ENCODE measurements at places on chromosomes 16 and 17.
A peak's percentile ranks its signal among the peaks of the same experiment; 100 is the strongest.

DNA sequence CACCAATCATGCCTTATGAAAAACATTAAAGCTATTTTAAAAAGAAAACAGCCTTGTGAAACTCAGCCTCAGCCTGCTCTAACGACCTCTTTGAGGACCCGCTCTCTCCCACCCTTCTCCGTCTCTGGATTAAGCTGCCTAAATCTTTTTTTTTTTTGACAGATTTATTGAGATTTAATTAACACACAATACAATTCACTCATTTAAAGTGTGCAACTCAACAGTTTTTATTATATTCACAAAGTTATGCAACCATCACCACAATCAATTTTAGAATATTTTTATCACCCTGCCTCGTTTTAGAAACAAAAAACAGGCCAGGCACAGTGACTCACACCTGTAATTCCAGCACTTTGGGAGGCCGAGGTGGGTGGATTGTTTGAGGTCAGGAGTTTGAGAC is 8.4 kb downstream of the CDR2L start:
- no peak for DNase-seq

DNA sequence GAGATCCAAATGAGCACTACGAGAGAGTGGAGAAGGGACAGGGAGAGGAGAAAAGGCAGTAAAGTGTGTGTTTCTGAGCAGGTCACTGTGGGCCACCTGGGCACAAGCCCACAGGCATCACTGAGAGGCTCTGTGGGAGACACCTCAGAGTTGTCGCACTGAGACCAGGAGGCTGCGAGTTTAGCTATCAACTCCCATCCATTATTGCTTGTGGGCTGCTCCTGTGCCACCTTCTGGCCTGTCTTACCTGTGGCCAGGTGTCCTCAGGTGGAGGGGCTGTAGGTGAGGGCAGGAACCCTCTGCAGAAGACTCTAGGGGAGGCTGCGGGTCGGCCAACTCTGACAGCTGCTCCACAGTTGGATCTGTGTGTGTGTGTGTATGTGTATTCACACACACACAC is 2.5 kb upstream of the PRR29 start:
- no peak for DNase-seq

GRCh38 chr17:80956321-80957190 is 35.1 kb upstream of the CHMP6 start:
- no peak for DNase-seq

- no peak for DNase-seq
These were observed 16.6 kb downstream of the LDHD start for GRCh38 chr16:75099738-75100602.

DNA sequence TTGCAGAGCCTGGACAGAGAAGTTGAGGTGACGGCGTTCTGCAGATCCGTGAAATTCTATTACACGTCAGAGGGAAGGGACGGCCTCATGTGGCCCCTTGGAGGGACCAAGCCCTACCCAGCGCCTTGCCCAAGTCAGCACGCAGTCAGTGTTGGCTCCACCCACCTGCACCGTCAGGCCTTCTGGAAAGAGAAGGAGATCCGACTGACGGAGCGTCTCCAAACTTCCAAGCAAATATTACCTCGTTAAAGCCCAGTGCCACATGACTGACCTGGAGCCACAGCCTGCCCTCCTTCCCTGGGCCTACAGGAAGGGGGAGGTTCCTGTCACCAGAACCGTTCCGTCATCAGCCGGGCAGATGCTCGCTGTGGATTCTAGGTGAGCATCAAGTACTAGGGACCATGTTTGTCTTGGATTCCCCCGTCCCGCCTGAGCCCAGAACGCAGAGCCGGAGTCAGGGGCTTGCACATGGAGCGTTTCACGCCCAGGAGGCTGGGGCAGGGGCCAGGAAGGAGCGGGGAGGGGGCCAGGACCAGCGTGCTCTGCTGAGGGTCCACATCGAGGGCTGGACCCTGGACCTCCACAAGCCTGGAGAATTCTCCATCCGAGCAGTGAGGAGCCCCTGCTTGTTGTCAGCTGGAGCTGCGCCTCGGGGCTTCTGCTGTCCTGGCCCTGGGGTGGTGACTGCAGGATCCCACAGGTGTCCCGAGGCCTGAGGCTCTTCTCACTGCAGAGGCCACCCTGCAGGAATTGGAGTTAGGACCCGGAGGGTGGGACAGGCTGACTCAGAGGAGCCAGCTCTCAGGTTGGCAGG is 22.6 kb upstream of the METRNL start:
- no peak for DNase-seq

DNA sequence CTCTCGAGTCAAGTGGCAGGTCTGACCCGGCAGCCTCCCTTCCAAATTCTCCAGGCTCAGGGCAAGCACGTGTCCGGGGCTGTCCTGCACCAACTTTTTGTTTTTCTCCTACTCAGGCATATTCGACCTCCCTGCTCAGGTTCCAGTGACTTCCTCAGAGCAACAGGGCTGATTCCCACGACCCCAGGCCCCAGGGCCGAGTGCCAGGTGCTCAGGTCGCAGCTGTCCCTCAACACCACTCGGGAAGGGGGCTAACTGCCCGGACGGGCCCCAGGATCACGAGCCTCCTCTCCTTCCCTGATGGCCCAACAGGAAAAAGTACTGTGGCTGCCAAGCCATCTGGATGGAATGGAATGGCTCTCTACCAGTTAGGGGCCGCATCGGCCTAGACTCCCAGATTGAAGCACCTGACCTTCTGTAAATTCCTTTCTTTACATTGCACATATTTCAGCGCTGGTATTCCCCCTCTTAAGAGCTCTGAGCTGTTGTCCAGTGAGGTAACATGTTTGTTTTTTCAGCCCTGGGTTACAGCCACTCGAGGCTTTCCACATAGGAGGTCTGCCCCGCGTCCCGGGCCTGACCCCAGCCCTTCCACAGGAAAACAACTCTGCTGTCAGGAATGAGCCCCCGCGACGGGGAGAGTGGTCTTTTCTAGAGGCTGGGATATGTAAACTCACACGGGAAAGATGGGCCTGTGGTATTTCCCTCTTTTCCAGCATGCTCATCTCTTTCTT is 25.0 kb downstream of the NXN start:
- DNase-seq, result no peak

DNA sequence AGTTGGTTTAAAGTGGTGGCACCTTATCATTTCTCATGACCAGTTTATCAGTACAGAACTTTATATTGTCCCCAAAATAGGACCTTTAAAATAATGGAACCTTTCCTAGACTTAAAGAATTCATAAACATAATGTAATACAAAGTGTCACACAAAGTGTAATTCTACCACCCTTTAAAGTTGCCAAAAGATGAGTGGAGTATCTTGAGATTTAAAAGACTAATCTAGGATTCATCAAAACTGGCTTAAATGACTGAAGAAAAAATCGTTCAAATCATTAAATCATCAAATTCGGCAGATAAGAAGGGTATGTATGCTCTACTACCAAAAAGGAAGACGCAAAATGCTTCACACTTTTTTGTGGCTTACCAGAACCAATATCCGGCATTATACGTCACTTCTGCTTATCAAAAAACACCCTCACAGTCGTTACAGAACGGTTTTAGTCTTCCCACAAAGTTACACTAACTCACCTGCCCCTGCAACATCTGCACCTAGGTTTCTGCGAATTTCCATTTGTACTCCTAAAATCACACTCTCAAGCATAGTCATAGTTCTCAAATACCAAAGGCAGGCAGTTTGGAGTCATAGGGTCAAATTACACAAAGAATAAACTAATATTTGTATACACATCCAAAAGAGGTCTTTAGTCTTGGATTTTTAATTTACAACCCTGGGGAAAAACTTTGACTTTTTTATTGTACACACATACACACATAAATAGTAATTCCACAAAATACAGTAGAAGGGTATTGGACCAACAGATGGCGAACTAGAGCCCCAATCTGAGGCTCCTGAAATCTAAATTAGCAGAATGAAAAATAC is 1.4 kb upstream of the KANSL1 start:
- peak; percentile 25 for DNase-seq

- DNase-seq, result no peak
These were observed 32.8 kb downstream of the HIC1 start for GRCh38 chr17:2087597-2088211.

- DNase-seq, result no peak
These were observed 57.3 kb upstream of the RPL38 start for GRCh38 chr17:74146196-74146595.
